ENCODE measurements at places on chromosomes 2 and 18.

DNA sequence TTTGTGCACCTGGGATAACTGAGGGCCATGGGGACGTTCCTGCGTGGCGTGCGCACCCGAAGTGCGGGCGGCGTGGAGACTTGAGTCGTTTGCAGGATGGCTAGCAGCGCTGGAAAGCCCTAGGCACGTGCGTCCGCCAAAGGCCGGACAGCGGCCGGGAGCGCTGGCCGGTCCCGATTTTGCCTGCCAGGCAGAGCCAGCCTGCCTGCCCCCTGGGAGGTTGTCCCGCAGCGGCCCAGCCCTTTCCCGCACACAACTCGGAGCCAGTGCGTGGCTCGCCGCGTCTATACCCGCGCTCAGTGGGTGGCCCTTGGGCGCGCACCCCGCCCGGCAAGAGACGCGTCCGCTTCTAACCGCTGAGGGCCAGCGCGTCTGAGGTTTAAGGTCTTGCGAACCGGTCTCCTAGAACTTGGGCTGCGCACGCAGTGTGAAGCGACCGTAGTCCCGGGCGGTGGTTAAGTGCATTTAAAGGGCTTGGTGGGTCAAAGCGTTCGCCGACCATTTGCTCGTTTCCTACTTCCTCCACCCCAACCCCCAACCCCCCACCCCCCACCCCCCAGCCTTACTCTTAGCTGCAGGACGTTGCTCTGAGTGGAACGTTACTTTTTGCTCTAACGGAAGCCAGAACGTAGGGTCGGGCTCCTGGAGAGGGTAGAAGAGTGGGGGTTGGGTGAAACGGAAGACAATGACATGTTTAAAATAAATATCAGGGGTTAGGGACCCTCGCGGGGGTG is 627 bp downstream of the CDCA7 start:
- DNase-seq, result peak; percentile 13

- DNase-seq, result no peak
Observed at GRCh38 chr18:62324917-62325805, at the start of gene TNFRSF11A. TSS of gene TNFRSF11A (plus strand) at chr18:62325310. CDS start at chr18:62325353, 43 bp downstream.

GRCh38 chr2:133682347-133682746 is 114.1 kb upstream of the NCKAP5 start:
- no peak for DNase-seq

DNA sequence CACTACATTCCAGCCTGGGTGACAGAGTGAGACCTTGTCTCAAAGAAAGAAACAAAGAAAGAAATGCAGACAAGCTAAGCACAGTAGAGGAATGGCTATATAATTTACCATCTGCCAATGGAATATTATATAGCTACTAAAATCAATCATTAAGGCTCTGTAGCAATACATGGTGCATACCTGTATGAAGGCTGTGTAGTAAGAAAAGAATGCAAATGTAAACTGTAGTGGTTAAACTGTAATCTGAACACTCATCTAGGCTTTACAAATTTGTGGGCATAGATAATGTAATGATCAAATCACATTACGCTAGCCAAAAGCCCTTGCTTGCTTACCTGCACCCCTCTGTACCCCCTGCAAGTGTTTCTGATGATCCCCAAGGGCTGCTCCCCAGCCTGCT is 230.9 kb downstream of the LTBP1 start:
- no peak for DNase-seq

- no peak for DNase-seq
Observed at GRCh38 chr2:174325373-174326160, 9.2 kb upstream of the SP9 start.

GRCh38 chr2:238696331-238696730 is 151.6 kb upstream of the TWIST2 start:
- DNase-seq, result no peak

DNA sequence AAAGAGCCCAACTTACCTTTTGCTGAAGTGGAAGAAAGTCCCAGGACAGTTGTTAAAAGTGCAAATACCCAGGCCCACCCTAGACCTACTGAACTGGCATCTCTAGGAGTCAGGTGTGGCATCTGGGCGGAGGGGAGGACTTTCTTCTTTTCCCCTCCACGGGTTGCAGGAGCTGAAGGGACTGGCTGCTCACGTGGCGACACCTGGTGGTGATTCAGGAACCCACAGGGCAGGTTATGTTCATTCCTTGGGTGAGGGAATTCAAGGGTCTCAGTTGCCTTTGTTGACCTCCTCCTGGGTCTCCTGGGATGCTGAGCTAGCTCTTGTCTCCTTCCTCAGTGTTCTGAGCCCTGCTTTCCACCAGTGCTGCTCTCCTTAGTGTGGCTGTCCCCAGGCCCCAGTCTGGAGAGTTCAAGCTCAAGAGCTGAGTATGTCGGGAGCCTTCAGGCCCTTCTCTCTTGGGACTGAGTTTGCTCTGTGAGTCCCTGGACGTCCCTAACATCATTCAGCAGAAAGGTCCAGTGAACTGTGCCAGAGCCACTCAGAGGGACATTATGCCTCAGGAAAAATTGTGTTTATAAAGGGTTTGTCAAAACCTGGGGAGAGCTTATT is 56.9 kb downstream of the DYSF start:
- DNase-seq, result peak; percentile 24

DNA sequence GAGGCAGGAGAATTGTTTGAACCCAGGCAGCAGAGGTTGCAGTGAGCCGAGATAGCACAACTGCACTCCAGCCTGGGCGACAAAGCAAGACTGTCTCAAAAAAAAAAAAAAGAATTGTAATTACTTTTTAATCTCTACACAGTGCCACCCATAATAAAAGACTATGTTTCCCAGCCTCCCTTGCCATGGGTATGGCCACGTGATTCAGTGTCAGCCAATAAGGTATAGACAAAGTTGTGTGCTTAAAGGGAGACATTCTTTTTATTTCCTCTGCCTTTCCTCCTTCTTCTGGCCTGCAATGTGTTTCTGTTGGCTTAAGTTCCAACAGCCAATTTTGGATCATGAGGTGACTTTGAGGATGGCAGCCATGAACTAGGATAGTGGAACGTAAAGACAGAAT is 406.9 kb downstream of the LNPK start:
- DNase-seq, result no peak

DNA sequence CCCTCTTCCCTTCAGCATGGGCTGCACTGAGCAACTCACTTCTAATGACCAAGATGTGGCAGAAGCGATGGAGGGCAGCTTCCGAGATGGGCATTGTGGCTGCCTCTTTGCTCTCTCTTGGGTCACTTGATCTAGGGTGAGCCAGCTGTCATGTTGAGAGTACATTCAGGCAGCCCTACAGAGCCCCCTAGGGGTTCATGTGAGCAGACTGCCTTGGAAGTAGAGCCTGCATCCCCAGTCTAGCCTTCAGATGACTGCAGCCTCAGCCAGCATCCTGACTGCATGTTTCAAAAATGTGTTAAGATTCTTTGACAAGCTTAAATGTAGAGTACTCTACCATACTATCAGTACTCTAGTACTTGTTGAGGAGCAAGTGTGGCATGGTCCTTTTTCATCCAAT is 143.9 kb downstream of the NCK2 start:
- no peak for DNase-seq

DNA sequence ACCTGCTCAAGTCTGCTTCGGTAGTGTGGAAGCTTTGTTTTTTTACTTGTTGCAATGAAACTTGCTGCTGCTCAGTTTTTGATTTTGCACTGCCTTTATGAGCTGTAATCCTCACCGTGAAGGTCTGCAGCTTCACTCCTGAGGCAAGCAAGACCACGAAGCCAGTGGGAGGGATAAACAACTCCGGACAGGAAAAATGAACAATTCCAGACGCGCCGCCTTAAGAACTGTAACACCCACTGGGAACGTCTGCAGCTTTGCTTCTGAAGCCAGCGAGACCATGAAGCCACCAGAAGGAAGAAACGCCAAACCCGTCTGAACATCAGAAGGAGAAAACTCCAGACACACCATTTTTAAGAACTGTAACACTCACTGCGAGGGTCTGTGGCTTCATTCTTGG is 245.7 kb upstream of the REG3G start:
- DNase-seq, result no peak

GRCh38 chr2:212777020-212777491 is 238.5 kb upstream of the ERBB4 start:
- no peak for DNase-seq

DNA sequence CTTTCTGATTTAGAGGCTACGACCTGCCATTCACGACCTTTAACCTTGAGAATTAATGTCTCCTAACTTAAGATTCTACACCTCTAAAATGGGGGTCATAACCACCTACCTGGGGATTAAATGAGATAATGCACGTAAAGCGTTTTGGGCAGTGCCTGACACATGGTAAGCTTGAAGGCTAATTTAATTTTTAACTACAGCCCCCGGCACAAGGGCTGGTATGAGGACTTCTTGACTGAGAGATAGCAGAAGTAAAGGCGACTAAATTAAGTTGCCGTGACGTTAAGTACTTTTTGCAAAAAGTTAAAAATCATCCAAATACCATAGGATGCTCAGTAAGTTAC is 549 bp downstream of the MRPL35 start:
- DNase-seq, result no peak

DNA sequence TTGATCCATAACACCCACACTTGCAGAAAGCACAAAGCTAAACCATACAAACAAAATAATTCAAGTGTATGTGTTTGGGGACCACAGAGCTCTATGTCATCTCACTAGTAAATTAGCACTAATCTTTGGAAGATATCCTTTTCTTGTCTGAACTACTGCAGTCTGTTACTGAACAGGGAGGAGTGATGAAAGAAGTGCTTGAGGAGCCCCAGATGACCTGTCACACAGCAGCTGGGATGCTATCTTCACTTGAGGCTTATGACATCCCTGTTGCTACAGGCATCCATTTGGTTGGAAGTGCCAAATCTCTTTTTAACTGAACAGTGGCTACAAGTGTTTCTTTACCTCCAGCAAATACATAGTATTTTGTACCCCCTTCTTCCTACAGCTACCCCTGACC is 386.3 kb upstream of the CHAC2 start:
- DNase-seq, result no peak

Measured in stromal cell of bone marrow (primary cell).